D341Med (cell line): ENCODE measurements at places on chromosomes 13 and 19.

DNA sequence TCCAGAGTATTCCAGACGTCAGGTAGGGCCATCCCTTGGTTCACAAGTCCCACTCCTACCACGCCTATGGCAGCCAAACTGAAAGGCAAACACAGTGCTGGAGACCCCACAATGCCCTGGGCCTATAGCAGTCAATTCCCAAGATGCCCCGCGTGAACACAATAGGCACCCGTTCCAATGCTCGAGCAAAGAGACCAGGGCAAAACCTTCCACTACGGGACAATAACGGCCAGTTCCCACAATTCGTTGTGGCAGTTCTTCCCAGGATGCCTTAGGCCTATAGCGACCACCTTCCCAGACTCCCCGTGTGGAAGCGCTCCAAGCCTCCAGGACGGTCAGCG is 538 bp downstream of the ZNF428 start:
- peak; percentile 76 for DNase-seq

- DNase-seq, result no peak
Measured at GRCh38 chr13:20192836-20193161, at the start of gene GJB2. Gene GJB2 (minus strand): TSS chr13:20192938. CDS start chr13:20189581, 3,357 bp downstream.

- DNase-seq, result no peak
Measured at GRCh38 chr13:61162636-61163035, 253.0 kb downstream of the PCDH20 start.

- no peak for DNase-seq
Measured at GRCh38 chr13:97212601-97213040, 9.5 kb upstream of the MBNL2 start.

DNA sequence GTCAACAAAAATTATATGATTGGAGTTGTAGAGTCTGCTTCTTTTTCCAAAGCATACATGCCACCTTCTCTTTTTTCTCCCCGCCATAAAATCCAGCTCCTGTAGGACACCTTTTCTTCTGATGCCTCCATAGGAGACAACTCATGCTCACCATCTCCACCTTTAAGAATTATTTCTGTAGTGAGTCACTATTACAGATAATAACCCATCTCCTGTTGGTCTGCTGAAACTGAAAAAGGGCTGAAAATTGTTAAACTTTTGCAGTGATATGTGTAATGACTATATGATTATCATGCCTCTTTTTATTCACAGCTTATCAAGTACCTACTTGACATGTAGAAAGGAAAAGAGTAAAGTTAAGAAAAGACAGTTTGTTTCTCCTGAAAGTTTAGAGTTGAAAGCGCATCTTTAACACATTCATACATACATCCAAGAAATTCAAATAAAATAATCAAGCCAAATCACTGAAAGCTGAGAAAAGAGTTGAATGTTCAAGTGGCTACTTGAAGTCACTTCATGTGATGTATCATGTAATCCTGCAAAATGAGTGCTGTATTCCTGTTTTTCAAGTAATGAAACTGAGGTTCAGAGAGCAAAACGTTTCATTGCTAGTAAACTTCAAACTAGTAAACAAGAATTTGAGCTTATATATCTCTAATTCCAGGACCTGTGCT is 35.5 kb upstream of the LPAR6 start:
- DNase-seq, result no peak

DNA sequence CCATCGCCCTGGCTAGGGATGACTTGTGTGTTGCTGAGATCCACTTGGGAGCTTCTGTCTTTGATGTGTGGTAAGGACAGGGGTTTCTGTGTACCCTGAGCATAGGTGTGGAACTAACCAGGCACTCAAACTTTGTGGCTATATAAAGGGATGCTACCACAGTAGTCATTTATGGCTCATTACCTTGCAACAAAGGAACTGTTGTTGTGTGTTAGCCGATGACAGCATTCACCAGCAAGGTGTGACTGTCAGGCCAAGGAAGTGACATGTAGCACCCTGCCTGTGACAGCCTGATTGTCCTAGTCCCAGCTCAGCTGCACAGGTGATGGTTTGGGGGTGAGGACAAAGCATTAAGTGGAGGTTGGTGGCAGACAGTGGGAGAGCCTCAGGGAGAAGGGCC is 73.6 kb downstream of the COG3 start:
- DNase-seq, result no peak

DNA sequence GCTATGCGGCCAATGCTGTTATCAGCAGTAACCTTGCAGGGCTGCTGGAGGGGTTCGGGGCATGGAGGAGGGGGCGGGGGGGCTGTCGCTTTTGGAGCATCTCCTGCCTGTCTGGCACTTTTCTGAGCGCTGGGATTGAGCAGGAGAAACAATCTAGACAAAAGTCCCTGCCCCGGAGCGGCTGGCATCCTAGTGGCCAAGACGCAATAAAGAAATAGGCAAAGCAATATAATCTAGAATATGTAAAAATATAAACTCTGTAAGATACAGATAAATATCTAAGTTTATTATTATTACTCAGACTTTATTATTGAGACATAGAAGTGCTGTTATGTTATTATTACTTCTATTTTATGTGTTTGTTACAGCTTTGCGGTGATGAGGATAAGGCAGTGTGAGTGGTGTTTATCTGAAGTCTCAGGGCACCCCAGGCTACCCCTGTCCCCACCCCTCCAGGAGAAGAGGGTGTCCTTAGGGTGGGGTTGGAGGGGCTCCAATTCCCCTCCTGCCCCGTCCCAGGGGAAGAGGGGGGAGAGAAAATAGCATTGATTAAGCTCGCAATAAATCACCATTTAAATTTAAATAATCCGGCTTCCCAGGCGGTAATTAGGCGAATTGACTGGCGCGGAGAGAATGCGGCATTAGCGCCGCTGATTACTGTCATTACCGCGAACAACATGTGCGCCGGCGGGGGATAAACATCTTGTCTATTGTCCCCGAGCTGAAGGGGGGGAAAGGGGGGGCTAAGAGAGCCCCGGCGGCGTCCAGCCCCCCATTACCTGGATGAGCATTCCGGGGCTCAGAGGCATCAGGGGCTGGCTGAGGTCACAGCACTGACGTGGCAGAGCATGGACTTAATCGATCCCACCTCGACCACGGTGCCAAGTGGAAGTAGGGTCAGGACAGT is 3.2 kb downstream of the NPAS1 start:
- peak; percentile 80 for DNase-seq

DNA sequence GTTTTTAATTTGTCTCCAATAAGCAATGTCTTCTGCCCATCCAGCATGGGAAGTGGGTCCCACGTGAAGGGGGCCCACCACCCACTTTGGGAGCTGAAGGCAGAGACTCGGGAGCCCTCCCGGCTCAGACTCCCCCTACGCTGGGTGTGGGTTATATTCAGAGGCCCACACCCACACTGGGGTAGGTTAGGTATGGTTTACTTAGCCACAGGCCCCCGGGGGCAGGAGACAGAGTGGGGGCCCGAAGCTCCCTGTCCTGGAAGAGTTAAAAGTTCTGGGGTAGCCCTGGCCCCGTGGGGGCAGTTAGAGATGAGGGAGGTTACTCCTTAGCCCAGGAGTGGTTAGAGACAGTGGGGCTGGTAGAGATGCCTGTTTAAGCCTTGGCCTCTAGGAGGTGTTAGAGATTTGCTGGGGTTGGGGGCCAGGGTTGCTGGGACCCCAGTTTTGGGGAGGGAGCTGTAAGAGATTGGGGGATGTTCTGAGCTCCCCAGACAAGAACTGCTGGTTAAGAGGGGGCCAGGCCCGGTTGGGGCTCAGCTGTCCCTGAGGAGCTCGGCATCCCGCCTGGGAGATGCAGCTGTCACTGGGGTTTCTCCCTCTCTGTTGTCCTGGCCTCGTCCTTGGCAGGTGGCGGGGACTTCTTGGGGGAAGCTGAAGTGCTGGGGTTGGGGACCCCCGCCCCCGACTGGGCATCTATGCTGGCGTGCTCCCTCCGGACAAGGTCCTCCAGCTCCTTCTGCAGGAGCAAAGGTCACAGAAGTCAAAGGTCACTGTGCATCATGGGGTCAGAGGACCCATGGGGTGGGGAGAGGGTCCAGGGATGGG is 712 bp upstream of the RINL start:
- peak; percentile 24 for DNase-seq

GRCh38 chr13:35706281-35706680 is 229.8 kb upstream of the MAB21L1 start:
- DNase-seq, result no peak
